Right renal cortex interstitium (tissue), 3 donors: ENCODE measurements at places on chromosomes 6 and 20.

DNA sequence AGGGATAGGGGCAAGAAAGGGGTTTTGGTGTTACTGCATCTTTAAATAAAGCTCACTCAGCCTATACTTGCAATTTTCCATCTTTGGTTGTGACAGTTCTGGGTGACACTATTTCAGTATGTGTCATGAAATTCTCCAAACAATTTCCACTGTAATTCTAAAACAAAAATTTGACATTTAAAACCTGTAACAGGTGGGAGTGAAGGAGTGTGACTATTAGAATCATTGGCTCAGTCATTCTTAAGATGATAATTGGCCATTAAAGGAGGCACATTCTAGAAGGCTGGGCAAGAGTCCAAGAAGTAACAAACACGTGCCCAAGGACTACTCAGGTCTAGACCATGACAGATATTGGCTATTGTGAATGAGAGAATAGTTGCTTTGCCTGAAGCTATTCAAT, 153.3 kb upstream of the ARG1 start:
- no peak for DNase-seq

DNA sequence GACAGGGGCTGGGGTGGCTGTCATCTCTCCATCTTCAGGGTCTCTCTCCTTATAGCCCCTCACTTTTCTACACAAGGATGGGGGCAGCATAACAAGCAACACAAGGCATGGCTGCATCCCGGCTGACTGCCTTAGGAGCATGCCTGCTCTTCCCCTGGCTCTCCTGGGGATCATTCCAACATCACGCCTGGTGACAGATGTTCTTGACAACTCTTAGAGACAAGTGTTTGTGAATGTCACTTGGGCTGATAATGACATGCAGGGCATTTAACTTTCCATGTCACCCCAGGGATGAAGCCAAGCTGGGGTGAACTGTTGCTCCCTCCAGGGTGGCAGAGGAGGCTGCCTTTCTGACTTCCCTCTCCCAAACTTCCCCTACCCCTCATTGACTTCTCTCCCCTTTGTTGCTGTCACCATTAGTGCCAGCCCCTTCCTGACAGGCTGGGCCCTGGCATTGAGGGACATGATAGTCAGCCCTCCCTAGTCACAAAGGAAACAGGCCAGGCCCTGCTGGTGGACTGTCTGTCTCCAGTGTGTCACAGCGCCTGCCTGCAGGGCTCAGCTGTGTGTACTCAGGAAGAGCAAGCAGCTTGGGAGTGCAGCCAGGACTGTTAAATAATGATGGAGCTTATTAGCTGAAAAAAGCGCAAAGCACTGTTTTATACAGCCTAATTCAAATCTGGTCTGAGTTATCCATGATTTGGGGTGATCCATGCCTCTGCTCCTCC, 161.8 kb downstream of the LRFN2 start:
- no peak for DNase-seq

DNA sequence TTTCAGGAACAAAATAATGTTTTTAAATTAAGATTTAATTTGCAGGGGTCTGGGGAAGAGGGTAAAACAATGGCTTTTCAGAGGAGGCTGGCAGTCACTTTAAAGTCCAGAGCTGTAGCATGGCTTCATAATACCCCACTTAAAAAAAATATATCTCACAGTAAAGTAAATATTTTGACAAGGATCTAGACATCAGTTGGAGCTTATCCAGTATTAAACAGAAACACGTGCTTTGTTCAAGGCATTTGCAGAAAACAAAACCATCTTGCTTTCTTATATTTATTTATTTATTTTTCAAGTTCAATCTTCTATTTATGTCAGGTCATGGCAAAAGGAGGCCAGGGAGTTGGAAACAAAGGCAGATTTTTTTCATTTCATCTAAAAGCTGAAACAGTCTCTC, 53.3 kb upstream of the PRL start:
- no peak for DNase-seq

GRCh38 chr20:34567892-34568865, 9.7 kb downstream of the MAP1LC3A start:
- DNase-seq, result no peak

DNA sequence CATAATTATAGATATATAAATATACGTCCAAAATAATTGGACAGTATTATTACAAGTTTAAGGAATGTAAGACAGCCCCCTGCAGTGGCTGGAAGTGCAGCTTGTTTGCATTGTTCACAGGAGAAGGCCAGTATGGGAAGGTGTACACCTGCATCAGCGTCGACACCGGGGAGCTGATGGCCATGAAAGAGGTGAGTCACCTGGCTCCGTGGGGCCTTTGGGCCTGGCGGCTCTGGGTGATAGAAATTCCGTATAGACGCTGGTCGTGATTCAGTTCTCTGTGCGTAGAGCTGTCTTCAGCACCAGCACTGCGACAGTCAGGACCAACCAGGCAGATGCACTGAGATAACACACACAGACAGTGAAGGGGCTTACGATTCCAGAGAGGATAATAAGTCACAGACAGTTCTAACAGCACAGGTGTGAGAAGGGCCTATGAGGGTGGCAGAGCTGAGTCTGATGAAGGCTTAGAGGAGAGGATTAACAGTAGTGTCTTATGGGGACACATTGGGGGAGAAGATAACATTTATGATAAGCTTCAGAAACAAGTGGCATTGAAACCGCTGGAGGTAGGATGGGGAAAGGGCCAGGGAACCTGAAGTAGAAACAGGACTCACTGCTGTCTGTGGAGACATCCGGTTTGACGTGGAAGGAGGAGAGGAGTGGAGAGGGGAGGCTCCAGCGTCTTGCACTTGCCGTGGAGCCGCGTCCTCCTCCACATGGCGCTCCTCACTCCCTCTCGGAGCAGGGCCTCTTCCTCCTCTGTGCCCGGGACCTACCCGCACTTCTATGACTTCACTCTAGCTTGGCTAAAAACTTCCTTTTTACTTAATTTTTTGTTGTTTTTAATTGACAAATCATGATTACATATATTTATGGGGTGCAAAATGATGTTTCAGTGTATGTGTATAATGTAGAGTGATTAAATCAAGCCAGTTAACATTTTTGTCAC, 116.5 kb downstream of the MAP3K4 start:
- no peak for DNase-seq

DNA sequence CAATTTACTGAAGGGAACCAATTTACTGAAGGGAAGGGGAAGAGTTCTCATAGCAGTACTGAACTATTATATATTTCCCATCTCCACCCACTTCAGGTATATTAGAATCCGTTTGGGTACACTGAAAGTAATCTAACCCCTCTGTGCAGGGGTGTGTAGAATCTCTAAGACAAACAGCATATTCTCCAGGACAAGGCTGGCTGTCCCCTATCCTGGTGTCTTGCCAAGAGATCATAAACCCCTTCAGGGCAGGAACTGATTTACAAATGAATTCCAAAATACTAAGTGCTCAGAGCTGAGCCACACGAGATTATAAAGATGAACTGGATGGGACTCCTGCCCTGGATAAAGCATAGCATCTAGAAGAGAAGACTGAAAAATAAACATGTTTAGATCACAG, 9.2 kb downstream of the ASF1A start:
- DNase-seq, result no peak

DNA sequence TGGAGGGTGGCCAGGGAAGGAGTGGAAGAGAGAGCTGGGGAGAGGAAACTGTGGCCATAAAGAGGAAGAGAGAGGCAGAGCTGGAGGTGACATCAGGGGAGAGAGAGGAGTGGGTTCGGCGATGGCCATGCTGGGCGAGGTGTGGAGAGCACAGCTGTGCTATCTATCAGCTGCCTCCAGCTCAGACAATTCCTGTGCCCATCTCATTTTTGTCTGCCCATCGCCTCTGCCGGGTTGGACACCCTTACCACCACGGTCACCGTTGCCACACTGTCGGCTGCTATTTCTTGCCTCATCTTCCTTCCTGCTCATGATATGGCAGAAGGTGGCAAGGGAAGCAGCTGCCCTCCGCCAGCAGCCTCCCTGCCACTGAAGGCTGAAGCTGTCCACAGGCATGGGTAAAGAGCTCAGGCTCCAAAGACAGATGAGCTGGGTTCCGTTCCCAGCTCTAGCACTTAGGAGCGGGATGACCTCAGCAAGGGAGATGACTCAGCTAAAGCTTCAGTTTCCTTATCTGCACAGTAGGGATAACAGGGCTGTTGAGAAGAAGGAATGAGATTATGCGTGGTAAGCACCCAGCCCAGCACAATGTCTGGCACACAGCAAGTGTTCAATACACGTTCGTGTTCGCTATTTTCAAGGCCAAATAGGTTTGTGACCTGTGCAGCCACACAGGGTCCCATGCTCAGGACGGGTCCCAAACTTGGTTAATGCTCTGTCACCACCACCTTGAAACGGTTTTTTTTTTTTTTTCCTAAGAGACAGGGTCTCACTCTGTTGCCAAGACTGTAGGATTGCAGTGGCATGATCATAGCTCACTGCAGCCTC, 21.9 kb upstream of the TAF8 start:
- no peak for DNase-seq

GRCh38 chr20:6784210-6784631, 16.7 kb downstream of the BMP2 start:
- no peak for DNase-seq

DNA sequence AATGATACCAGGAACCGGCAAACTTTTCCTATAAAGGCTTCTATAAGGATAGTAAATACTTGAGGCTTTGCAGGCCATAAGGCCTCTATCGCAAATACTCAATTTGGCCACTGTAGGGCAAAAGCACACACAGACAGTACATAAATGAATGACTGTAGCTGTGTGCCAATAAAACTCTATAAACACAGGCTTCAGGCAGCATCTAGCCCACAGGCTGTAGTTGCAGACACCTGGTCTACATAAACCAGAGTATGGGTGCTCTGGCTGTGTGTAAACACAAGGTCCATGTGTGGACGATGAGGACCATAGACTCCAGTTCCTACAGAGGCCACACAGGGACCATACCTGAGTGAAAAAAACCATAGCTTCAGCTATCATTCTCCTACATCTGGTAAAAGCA, 52.2 kb downstream of the ZMYND8 start:
- no peak for DNase-seq

DNA sequence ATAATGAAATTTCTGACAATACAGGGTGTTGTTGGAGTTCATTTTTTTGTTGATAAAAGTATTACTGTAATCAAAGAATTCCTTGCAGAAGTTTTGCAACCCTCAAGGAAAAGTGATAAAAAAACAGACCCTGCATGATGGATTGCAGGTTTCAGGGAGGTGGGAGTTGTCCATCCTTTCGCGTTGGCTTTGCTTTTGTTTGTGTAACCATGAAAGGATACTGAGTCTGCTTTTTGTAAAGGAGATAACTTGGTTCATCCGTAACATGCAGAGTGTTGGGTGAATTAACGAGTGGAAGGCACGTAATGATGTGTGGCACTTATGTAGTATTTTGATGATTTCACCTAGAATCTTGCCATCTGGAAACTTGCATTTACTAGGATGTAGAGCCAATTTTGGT, 23.6 kb downstream of the FOXO3 start:
- DNase-seq, result no peak

DNA sequence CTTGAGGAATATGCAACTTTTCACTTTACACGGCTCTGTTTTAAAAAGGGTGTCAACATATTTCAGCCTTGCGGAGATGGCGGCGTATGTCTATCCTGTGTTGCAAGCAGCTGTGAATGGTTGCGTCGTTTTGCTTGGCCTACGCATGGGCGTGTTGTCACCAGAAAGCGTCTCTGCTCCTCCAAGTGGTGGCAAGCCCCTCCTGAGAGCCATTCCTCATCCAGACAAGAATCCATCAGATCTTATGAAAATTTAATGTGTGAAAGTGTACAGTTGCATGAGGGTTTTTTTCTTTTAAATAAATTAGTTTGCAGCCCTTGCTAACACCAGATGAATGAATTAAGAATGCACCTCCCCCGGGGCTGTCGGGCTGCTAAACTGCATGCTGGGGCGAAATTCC, 114.4 kb downstream of the PHACTR3 start:
- DNase-seq, result no peak

DNA sequence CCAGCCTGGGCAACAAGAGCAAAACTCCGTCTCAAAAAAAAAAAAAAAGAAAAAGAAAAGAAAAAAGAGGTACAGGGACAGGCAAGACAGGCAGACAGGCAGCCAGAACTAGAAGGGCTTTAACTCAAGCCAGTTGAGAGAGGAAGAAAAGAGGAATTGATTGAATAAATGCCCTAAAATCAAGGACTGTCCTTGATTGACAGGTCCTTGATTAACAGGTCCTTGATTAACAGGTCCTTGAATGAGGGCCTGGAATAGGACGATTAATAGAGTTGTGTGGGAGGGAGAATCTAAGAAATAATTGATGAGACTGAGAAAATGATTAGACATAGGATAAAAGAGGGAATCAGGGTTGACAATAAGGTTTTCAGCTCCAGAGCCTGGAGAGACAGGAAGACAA, 36.1 kb downstream of the ZC2HC1B start:
- DNase-seq, result no peak

- DNase-seq, result no peak
Measured at GRCh38 chr6:142011156-142011555, 121.6 kb upstream of the GJE1 start.

DNA sequence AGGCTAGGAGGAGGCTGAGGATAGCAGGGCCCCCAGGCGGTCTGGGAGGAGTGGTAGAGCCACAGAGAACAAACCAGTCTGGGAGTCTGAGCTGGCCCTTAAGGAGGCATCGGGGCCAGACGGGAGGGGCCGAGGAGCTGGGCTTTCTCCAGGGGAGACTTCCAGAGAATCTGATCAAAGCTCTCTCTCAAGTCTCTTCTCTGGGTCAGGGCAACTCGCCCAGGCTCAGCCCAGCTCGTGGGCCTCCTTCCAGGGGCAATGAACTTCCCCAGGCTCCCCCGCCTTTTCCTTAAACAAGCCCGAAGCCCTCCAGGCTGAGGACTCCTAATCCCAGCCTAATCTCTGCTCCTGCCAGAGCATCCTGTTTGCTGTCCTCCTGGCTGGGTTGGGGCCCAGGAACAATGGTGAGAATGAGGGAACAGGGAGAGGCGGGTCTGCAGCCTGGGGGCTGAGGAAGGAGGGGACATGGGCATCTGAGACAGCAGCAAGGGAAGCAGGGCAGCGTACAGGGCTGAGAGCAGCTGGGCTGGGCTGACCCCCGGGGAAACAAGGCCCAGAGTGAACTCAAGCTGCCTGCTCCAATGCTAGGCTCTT, 173.6 kb downstream of the ANKRD60 start:
- no peak for DNase-seq

DNA sequence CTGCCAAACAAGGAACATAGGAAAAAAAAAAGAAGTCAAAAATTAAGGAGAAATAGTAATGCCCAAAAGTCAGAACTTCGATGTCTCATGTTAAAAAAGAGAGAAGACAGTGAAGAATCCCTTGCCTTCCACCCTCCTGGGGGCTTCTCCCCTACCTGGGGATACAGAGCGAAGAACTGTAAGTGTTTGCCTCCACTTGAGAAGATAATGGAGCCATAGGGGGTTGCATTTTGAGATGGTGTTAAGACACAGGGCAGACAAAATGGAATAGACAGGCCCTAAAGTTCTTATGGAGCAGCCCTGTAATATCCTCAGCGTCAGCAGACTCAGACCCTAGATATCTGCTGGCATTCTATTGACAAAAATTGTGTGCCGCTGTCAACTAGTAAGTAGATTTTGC, 222.2 kb upstream of the MAP3K7 start:
- DNase-seq, result no peak
